ENCODE measurements at places on chromosomes 16 and 17. TPM values are rescaled to one million over a fixed set of nuclear protein-coding genes. Genes with fewer than 3 reads are reported as not detected.

Gene EFTUD2
- 67.8 TPM for polyA plus RNA-seq

Gene MPP3
- polyA plus RNA-seq: 4.9 TPM

- DNase-seq: no peak
These were observed 1.6 kb downstream of the FHOD1 start for GRCh38 chr16:67245674-67246080.

GRCh38 chr16:21634216-21634615 is 18.2 kb downstream of the IGSF6 start:
- no peak for DNase-seq

GRCh38 chr17:79065105-79065670 is 9.4 kb upstream of the ENGASE start:
- peak; percentile 37 for DNase-seq

Data from large intestine (tissue), 12 donors.